ENCODE measurements at places on chromosomes 4 and X. TPM values are rescaled to one million over a fixed set of nuclear protein-coding genes. Genes with fewer than 3 reads are reported as not detected.

Gene LYAR
- total RNA-seq, result 9.9 TPM

Gene CCSER1
- 0.78 TPM for total RNA-seq

Gene TMPRSS11A
- not detected for total RNA-seq

Gene MTMR8
- 4.2 TPM for total RNA-seq

Gene FRMD7
- total RNA-seq, result not detected

Gene CXCL5
- not detected for total RNA-seq

Gene PNMA3
- 0.63 TPM for total RNA-seq

Gene NMU
- total RNA-seq, result not detected

Gene FAM53A
- 1.7 TPM for total RNA-seq

Gene GPC3
- total RNA-seq, result 14.7 TPM

Gene INTS6L
- 16.0 TPM for total RNA-seq

Gene SSX1
- 0.20 TPM for total RNA-seq

Gene IGFBP7
- total RNA-seq, result 359 TPM

Gene AMBN
- not detected for total RNA-seq

Gene GLUD2
- total RNA-seq, result 0.45 TPM

Gene RADX
- 9.5 TPM for total RNA-seq
